ENCODE measurements at places on chromosomes 7 and 10.
A peak's percentile ranks its signal among the peaks of the same experiment; 100 is the strongest.

DNA sequence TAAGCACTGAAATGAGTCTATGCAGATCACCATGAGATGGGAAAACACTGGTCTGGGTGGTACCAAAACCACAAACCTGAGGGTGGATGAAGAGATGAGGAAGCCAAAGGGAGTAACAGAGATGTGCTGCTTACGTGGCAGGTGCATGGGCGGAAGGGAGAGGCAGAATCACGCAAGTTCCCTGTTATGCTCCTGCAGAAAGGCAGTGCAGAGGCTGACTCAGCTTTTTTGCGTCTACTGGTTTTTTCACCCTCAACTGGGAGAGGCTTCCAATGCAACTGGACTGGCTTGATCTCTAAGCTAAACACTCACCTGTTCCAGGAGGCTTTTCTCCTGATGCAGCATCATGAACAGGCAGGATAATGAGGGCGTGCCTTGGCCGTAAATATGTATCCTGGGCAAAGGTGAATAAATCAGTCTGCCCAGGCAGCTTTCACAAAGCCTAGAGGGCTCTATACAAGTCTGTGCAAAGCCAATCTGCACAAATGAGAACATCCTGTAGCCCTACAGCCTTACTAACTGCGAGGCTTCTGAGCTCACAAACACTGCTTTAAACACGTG lies 95.4 kb upstream of the AFAP1L2 start:
- no peak for DNase-seq

GRCh38 chr7:99631295-99632109 lies 14.8 kb downstream of the ZSCAN25 start:
- DNase-seq: peak; percentile 18

DNA sequence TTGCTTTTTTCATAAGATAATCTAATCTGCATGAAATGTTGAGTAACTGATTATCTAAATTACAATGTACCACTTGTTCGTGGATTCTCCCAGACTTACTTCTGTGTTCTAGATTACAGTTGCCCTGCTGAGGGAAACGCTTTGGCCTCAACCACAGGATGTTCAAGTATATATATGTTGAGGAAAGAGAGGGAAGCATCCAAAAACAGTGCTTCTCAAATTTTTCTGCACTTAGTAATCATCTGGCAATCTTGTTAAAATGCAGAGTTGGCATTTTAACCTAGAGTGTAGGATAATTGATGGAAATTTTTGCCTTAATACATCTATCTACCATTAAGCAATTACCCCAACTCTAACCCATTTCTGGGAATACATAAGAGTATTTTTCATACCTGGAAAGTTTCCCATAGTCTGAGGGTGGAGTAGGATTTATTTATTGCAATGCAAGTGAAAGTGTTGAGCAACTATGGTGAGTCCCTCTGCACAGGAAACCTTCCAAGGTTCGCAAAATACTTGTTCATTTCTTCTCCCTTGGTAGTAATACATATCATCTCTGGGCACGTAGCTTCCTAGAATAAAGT lies 59.6 kb upstream of the C1GALT1 start:
- peak; percentile 16 for DNase-seq

DNA sequence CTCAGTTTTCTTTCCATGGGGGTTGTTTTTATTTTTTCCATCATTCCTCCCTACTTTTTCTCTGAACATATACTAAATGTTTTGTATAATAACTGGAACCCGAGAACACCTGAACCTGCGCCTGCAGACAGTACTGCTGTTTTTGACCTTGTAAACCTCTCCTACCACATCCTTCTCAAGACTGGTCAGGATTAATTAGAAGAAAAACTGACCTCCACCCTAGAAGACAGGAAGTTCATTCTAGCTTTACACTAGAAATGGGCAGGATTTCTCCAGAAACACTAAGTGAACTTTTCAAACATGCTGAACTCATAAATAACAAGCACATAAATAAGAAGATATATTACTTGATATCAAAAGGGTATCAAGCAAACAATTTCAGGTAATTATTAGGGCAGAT lies 751 bp upstream of the HYCC1 start:
- no peak for DNase-seq

DNA sequence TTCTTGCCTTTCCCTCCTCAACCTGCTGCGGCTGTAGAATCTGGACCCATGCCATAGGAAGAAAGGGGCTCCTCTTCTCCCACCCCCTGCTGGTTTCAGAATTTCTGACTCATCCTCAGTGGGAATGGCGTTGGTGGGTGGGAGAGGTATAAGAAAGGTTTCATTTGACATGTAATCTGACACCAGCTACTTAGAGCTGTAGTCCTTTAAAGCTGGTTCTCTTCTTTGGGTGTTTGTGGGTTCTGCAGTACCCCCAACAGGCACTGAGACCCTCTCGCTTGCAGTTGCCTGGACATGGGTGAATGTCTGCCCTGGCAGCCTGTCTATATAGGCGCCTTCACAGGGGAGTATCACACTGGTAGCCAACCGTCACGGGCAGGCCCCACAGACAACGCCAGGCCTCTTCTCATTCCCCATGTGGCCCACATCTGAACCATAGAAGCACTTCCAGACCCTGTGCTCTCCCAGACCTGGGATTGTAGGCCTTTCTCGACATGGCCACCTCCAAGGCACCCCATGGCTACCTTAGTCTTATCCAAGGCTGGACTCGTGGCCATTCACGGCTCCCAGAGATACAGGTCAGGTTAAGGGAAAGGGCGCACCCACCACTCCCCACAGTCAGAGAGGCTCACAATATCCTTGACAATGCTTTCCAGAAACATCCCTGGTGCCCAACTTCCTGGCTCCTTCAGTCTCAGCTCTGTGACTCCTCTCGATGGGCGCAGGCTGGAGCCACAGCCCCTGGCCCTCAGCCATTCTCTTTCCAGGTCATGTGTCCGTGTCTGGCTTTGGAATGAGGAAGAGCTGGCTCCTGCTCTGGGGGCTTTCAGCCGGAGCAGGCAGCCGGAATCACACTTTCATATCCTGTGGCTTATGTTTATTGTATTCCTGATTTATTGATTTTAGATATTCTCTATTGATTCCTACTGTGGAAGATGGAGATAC lies 17.5 kb downstream of the ZNF862 start:
- DNase-seq: peak; percentile 87

DNA sequence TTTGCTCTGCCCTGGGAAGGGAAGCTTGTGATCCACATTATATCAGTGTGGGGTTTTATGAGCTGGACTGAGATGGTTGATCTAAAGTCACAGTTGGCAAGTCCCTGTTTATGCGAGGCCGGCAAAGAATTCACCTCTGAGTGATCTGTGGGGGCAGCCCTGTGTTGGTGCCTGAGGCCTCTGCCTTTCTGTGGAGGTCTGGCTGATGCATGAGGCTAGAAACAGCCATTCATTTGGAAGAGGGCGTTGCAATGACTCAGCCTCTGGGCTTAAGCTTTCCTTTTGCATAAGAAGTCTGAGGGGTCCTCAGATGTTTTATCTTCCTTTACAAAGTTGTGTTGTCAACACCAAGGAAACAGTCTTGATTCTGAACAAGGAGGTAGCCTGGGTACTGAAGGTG lies 126.9 kb downstream of the MGMT start:
- no peak for DNase-seq

- no peak for DNase-seq
These were observed 130.7 kb downstream of the DGKI start for GRCh38 chr7:137716061-137716460.

DNA sequence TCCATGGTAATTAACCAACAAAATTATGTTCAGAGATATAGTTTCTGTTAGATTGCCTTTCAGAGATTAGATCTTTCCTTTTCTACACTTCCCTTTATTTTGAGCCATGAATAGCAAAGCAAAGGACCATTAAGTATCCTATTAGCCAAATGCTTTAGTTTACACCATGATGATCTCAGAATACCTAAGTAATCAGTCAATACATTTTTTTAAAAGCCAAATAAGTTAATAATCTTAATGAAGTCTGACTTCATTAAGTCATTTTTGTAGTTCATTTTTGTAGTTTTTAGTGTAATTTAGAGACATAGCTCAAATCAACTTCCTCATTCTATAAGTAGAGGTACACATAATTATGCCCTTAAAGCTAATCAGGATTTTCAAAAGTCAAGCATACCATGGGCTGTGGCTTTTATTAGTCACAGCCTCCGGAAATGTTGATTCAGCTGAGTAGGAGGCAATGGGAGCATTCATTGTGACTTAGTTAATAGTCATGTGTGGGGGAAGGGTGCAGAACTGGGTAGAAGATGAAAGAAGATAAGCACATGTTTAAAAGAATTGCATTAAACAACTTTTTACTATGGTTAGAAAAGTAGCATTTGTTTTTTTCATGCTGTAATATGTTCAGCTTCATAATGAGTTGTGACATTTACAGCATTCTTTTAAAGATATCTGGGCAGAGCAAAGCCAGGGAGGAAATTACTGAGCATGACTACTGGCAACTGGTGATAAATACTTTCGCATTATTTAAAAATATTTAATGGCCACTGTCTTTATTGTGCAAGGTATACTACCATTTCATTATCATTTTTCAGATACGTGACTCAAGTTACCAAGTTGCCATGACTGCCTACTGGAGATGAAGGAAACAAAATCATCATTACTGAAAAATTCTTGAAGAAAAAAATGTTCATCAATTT lies 57.3 kb upstream of the CCDC71L start:
- DNase-seq: peak; percentile 100

All from EH (cell line).